ENCODE measurements at places on chromosomes 5 and 9. TPM values are rescaled to one million over a fixed set of nuclear protein-coding genes. Genes with fewer than 3 reads are reported as not detected.

DNA sequence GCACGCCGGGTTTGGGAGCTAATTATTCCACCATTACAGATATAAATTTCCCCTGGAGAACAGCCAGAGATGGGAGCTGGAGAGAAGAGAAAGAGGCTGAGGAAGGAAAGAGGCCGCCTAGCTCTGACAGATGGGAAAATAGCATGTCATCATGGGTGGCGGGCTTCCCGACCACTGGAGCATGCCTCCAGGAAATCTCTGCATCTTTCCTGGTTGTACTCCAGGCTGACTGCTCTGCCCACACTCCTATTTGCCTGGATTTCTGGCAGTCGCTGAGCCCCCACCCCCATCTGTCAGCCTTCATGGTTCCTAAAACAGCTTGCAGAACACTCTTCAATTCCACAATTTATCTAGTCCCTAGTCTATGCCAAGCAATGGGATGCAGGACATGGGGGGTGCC is 14.3 kb upstream of the GABRP start:
- H3K4me1 ChIP-seq: no peaks in the 10 kb centered on the region
- no peaks in the 10 kb centered on the region for H3K27me3 ChIP-seq
- no peak overlapping the region for H3K27ac ChIP-seq
- H3K36me3 ChIP-seq: no peaks in the 10 kb centered on the region
- no peak overlapping the region for H3K4me3 ChIP-seq
- no peak for DNase-seq

C5orf52 gene
- not detected for total RNA-seq

- peak overlapping the region; percentile 68 for H3K4me3 ChIP-seq
- H3K4me1 ChIP-seq: peaks cover 3% of the 10 kb centered on the region
- peak overlapping the region; percentile 68 for H3K27ac ChIP-seq
- H3K36me3 ChIP-seq: no peaks in the 10 kb centered on the region
- H3K27me3 ChIP-seq: no peaks in the 10 kb centered on the region
These were observed 789 bp downstream of the COL27A1 start for GRCh38 chr9:114155995-114156656.

DNA sequence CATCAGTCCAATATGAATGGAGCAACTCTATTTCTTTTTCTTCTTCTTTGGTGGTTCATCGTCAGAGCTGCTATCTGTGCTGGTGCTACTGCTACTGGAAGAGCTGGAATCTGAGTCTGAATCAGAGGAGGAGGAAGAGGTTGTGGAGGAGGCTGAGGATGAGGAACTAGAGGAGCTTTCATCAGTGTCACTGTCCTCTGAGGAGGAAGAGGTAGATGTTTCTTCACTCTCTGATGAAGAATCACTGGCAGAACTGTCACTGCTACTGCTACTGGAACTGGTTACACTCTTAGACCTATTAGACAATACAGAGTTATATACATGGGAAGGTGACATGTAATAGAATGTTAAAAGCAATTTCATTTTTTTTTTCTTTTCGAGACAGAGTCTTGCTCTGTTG is 27.8 kb downstream of the ZCCHC10 start:
- no peak overlapping the region for H3K4me3 ChIP-seq
- H3K4me1 ChIP-seq: no peaks in the 10 kb centered on the region
- no peaks in the 10 kb centered on the region for H3K36me3 ChIP-seq

DNA sequence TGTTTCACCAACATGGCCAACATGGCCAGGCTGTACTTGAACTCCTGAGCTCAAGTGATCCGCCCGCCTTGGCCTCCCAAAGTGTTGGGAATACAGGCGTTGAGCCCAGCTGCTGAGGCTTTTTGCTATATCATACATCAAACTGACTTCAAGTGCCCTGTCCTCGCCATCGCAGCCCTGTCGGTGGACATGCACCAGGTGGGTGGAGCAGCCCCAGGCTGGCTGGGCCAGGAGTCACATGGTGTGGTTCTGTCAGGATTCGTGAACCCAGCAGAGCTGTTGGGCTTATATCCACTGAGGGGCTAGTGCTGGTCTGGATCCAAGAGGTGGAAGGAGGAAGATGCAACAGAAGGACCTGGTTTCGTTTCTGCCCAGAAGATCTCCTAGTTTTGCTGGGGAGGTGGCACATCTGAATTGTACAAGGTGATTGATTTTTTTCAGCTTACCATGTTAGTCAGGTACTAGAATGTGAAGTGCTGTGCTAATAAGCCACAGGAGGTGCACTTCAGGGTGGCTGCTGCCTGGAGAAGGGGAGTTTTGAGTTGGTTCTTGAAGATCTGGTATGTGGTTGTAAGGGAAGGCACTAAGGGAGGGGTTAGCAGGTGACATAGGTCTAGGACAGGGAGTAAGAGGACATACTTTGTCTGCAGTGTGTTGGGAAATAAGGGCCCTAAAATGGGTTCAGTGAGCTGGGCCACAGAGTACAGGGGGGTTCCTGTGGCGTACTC is 16.1 kb downstream of the PCBD2 start:
- no peak for DNase-seq
- no peak overlapping the region for H3K27ac ChIP-seq
- H3K27me3 ChIP-seq: no peaks in the 10 kb centered on the region
- no peak overlapping the region for H3K4me3 ChIP-seq

DNA sequence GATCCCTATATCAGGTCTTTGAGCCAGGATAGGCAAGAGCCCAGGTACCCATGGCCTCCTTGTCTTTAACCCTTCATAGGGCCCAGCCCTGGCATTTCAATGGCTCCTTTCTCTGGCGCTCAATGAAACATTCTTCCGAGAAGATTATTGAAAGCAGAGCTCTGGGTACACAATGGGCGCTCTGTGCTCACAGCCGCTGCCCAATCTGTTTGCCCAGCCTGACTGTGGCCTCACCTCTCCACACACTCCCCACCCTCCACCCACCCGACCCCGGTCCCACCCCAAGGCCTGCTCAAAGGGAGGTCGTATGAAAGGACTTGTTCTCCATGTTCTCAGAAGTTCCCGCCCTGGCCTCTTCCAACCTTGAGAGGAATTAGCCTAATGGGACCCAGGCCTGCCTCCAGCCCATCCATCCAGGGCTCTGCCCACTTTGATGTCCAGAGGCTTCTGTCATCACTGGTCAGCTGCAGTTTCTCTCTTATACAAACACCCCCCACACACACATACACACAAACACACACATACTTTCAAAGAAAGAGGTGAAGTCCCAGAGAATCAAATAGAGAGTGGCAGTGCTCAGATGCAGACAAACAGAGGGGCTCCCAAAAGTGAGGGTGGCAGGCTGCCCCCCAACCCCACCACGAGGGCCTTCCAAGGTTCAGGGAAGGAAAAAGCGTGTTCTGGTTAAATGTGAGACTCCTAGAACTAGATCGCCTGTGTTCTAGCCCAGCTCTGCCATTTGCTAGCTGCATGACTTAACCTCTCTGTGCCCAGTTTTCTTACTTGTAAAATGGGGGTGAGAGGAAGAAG is 5.1 kb upstream of the ARSI start:
- H3K36me3 ChIP-seq: no peaks in the 10 kb centered on the region
- peaks cover 7% of the 10 kb centered on the region for H3K4me1 ChIP-seq
- H3K4me3 ChIP-seq: no peak overlapping the region
- no peak for DNase-seq
- no peaks in the 10 kb centered on the region for H3K27me3 ChIP-seq
- H3K27ac ChIP-seq: no peak overlapping the region

- H3K27ac ChIP-seq: no peak overlapping the region
- H3K4me3 ChIP-seq: no peak overlapping the region
These were observed 76.0 kb upstream of the DAP start for GRCh38 chr5:10836986-10837385.

NR2F1-AS1 gene
- total RNA-seq: 22.4 TPM

DNA sequence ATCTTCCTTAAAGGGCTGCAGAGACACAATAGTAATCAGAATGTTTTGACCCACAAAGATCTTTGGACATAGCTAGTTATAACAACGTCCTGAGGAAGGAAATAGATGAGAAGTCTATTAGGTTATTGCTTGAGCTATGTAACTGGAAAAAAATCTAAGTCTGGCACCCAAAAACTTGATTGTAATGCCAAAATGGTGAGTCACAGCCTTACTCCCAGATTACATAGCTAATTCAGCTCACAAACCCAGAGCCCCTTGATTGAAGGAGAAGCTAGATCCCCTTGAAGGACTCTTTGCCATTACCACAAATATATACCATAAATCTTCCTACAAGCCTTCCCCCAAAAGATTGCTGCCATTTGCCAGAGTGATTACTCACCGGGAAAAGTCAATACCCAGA is 341.8 kb upstream of the KIF2A start:
- no peak for DNase-seq
- H3K36me3 ChIP-seq: no peaks in the 10 kb centered on the region
- H3K4me3 ChIP-seq: no peak overlapping the region
- H3K27ac ChIP-seq: no peak overlapping the region
- H3K27me3 ChIP-seq: no peaks in the 10 kb centered on the region
- H3K4me1 ChIP-seq: no peaks in the 10 kb centered on the region

GPR151 gene
- total RNA-seq: not detected

PCDHA1 gene
- not detected for total RNA-seq

SLC45A2 gene
- not detected for total RNA-seq

STPG3 gene
- not detected for total RNA-seq
